BJ (cell line): ENCODE measurements at places on chromosomes 1 and 21.
A peak's percentile ranks its signal among the peaks of the same experiment; 100 is the strongest.

DNA sequence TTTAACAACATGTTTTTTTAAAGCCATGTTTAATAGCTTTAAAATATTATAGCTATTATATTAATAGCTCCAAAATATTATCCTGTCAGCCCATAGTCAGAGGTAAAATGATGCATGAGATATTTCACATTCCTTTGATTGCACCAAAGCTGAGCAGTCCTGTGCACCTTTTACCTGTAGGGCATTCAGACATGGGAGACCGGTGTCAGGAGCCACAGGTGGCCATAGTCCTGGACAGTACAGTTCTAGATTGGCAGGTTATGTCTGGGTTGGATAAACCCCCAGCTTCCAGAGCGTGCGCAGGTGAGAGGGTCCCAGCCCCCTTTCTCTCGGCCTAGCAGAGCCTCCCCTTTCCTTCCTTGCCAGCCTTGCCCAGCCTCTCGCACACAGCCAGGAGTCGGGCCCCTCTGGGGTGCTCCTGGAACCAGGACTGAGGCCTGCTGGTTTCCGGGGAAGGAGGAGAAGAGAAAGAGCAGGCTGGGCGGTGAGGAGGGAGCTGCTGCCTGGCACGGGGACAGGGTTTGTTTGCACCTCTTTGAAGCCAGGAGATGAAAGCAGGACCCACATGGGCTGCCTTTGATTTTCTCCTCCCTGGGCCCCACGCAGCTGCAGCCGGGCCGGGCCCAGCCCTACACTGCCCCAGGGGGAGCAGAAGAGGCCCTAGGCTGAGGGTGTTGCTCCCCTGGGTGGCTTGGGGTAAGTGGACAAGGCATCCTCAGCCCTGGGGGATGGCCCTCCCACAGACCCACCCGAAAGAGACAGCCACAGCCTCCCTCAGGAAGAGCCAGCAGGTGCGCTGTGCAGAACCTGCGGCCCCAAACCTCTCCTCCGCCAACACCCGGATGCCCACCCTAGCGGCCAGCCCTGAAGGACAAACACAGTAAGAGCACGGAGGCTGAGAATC is 75.2 kb upstream of the TARDBP start:
- no peak for DNase-seq

- DNase-seq, result peak; percentile 59
Measured at GRCh38 chr21:34530261-34530660, 18.3 kb upstream of the KCNE1 start.

GRCh38 chr1:60998786-60999185 is 83.6 kb upstream of the NFIA start:
- DNase-seq, result no peak

GRCh38 chr21:33135925-33136324 is 66.0 kb downstream of the OLIG1 start:
- DNase-seq, result no peak

- DNase-seq, result no peak
Measured at GRCh38 chr1:51519048-51519864, at the start of gene EPS15. Gene EPS15, minus strand, starts transcription at chr1:51519266. Its CDS starts 35 bp downstream, at chr1:51519231.
